ENCODE measurements at places on chromosomes 1 and 21.

- no peak for DNase-seq
Measured at GRCh38 chr1:187490266-187490665, 661.5 kb downstream of the PLA2G4A start.

GRCh38 chr1:25137106-25137505 lies 95.2 kb downstream of the SYF2 start:
- DNase-seq: no peak

GRCh38 chr1:62144238-62144831 lies 50.3 kb upstream of the L1TD1 start:
- peak; percentile 39 for DNase-seq

DNA sequence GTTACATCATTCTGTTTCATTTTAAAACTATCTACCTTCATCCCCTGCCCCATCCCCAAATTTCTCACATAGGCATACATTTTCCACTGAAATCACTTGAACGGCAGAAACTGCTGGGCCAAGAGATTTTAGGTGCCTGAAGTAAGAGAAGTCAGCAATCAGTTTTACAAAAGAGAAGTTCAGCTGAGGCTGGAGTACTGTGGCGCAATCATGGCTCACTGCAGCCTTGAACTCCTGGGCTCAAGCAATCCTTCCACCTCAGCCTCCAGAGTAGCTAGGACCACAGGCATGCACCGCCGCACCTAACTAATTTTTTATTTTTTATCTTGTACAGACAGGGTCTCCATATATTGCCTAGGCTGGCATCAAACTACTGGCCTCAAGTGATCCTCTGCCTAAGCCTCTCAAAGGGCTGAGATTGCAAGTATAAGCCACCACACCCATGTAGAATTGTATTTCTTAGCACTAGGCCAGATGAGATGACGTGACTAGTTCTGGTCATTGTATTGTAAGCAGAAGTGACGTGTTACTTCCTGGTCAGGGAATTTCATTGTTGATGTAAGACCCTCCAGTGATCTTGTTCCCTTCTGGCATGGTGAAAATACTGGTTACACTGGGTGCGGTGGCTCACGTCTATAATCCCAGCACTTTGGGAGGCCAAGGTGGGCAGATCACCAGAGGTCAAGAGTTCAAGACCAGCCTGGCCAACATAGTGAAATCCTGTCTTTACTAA lies 7.1 kb downstream of the BECN2 start:
- no peak for DNase-seq

DNA sequence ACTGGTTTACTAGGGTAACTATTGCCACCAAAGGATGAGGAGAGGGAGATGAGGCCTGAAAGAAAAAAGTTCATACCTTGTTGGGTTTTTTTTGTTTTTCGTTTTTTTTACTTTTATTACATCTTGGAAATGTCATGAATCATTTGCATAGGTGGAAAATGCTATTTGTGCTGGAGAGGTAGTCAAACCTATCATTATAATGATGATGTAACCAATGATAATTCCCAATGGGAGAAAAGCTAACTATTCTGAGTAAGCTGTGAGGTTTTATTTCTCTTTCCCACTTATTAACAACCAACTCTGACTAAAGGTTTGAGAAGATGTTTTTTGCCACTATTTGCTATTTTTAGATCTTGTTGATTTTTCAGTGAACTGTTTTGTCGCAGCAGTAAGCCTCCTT lies 29.0 kb downstream of the SH3GLB1 start:
- DNase-seq: no peak

- DNase-seq: no peak
Measured at GRCh38 chr1:100584761-100585745, 47.1 kb downstream of the GPR88 start.

Measured in AG08396 (cell line).